ENCODE measurements at places on chromosomes 13 and 19.

GRCh38 chr19:32674153-32674930 lies 638 bp downstream of the ANKRD27 start:
- DNase-seq: no peak

- no peak for DNase-seq
These were observed 254.0 kb downstream of the GPC6 start for GRCh38 chr13:93480553-93481106.

- peak; percentile 52 for DNase-seq
These were observed 4.0 kb downstream of the EMP3 start for GRCh38 chr19:48329167-48329891.

- DNase-seq: no peak
These were observed 1.6 kb downstream of the CRB3 start for GRCh38 chr19:6465663-6466062.

DNA sequence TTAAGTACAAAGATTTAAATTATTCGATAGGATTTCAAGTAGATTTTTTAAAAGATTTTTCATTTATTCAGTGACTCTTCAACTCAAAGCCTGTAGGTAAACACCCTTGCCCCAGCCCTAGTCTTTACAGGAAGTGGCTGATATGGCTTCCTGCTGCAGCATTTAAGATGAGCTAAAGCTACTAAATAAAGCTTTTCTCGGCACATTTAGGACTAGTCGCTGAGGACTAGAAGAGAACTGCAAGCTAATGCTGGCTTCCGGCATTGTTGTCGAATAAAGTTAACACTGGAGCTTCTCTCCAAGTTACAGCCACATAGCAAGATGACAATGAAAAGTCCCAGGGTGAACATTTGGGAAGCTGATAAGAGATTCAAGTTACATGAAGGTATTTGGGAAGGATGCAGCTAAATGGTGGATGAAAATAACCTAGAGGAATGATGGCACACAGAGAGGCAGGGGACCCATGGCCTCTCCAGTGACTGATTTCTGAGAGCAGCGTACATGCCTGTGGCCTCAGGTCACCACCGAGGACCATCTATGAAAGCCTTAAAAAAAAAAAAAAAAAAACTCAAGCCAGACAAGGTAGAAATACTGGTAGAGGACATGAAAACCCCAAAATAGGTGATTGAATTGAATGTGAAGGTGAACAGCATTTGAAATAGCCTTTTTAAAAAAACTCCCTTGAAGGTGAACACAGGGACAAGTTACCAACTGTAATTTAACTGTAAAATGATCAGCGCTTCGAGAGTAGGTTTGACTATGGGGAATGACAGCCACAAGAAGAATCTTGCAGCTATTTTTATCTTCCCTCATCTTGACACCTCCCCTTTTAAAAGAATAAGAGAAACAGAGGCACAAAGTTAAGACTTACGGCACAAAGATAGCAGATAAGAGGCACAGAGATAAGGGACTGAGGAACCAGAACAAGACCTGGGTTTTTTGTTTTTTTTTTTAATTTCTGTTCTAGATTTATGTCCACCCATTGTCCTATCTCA lies 155.4 kb downstream of the DCT start:
- no peak for DNase-seq

- no peak for DNase-seq
These were observed 109.5 kb downstream of the ZNF675 start for GRCh38 chr19:23577501-23577900.

DNA sequence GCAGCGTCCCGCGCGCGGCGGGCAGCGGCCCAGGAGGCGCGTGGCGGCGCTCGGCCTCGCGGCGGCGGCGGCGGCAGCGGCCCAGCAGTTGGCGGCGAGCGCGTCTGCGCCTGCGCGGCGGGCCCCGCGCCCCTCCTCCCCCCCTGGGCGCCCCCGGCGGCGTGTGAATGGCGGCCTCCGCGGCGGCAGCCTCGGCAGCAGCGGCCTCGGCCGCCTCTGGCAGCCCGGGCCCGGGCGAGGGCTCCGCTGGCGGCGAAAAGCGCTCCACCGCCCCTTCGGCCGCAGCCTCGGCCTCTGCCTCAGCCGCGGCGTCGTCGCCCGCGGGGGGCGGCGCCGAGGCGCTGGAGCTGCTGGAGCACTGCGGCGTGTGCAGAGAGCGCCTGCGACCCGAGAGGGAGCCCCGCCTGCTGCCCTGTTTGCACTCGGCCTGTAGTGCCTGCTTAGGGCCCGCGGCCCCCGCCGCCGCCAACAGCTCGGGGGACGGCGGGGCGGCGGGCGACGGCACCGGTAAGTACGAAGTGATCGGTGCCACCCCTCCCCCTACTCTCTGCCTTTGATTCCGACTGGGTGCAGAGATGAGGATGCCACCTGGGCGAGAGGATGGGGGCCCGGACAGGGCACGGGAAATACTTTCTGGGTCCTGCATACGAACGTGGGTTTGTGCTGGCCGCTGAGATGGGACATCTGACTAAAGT lies 874 bp downstream of the TRIM28 start:
- DNase-seq: peak; percentile 82

DNA sequence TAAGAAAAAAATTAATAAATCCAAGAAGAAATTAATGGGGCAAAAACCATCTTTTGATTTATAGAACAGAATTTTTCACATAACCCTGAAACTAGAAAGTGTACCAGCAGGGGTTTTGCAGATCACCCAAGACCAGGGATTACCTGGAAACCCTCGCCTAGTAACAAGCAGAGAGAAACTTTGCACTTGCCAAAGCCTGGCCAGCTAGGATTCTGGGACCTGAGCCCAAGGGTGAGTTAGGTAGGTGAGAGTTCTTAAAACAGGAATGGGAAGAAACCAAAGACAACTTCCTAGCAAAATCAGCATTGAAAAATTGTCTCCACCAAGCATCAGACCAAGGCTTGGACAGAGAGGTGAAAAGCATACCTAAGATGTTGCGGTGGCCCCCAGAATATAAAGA lies 247.0 kb upstream of the NBEA start:
- no peak for DNase-seq

DNA sequence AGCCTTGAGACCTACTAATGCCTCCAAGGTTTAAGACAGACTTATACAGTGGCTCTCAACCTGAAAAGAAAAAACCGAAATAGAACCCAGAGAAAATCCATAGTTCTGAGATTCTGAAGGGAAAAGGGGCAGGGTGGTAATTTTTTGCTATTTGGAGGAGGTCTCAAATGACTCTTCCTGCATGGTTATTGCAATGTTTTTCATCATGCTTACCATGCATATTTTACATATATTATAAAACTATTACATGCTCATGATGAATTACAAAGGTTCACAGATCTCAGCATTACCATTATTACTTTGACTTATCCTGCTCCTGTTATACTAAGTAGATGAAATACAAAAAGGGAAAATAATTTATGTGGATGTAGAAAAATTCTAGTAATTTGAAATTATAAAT lies 47.6 kb downstream of the N4BP2L2 start:
- no peak for DNase-seq

- DNase-seq: no peak
These were observed 807.5 kb upstream of the SLC10A2 start for GRCh38 chr13:103873725-103874124.

DNA sequence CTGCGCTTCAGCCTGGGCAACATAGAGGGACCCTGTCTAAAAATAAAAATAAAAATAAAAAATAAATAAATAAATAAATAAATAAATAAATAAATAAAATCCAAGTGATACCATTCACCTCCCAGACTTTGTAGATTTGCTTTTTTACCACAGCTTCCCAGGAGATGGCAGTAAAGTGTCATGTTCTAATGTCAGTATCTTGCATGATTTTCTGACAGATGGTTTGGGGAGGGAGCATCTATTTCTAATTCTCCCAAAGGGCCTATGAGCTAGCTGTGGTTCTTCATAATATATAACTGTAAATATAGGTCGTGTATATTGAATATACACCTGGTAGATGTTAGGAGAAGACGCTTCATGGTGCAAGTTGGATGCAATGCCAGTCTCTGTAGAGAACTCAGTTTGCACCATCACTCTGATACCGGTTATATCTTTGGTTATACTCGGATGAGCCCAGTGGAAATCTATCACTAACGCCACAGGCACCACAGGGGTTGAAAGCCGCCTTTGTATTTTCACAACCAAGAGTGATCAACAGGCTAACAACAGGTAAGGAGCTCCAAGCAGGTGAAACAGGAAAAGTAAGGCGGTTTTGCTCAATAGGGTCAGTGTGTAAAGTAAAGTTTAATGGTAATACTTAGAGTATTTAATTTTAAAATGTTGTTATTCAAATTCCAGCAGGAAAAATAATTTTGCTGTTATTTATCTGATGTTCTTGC lies 13.9 kb downstream of the APLP1 start:
- DNase-seq: no peak

DNA sequence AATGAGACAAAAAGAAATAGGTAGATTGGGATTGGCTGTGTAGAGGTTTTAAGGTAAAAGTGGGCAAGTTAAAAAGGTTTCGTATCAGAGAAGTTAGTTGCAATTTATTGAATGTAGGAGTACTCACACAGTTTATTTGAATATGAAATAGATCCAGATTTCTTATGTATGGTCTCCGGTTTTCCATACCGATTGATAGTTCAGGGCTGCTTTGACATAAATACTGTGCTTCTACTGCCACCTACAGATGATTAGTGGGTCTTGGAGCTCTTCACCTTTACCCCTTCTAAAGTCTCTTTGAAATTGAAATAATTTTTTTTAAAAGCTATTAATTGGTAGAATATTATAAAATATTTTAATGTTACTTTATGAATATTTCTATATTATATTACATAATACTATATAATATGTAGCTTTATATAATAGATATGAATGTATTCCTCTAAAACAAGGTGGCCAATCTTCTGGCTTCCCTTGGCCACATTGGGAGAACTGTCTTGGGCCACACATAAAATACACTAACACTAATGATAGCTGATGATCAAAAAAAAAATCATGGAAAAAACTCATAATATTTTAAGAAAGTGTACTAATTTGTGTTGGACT lies 7.7 kb upstream of the GPR18 start:
- DNase-seq: no peak

- no peak for DNase-seq
These were observed 230.6 kb downstream of the MTUS2 start for GRCh38 chr13:29050719-29051118.

DNA sequence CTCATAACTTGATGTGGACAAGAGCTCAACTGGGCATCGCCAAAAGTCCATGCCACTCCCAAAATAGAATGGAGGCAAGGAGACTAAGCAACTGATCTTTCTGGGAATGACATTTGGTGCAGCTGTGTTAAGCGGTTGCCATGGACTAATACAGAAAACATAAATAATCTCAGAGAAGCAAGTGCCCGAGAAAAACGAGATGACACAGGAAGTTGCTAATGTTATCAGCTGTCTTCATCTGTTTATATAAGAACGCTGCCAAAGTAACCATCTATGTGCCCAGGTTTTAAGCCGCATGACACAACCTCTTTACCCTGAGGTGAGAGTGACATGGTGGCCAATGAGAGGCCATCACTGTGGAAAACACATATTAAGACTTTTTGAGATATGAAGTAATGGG lies 54.9 kb upstream of the SACS start:
- no peak for DNase-seq

GRCh38 chr13:99556867-99557443 lies 55.7 kb downstream of the TM9SF2 start:
- no peak for DNase-seq

DNA sequence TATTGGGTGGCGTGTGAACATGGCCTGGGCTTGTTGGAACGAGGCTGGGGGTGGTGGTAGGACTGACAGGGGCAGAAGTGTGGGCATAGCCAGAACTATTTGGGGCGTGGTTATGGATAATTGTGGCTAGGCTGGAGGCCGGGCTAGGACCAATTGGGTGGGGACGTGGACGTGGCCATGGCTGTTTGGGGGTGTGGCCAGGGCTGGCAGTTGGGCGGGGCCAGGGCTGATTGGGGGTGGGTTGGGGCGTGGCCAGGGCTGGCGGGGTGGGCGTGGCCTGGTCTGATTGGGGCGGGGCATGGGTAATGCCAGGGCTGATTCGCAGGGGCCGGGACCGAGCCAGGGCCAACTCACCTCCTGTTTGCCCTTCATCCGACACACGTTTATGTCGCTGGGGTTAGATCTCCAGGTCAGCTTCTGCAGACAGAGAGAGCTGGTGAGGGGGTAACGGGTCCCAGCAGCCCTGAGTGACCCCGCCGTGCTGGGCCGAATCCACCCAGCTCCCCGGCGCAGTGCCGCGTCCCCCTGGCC lies 2.8 kb downstream of the SEMA6B start:
- DNase-seq: peak; percentile 34

DNA sequence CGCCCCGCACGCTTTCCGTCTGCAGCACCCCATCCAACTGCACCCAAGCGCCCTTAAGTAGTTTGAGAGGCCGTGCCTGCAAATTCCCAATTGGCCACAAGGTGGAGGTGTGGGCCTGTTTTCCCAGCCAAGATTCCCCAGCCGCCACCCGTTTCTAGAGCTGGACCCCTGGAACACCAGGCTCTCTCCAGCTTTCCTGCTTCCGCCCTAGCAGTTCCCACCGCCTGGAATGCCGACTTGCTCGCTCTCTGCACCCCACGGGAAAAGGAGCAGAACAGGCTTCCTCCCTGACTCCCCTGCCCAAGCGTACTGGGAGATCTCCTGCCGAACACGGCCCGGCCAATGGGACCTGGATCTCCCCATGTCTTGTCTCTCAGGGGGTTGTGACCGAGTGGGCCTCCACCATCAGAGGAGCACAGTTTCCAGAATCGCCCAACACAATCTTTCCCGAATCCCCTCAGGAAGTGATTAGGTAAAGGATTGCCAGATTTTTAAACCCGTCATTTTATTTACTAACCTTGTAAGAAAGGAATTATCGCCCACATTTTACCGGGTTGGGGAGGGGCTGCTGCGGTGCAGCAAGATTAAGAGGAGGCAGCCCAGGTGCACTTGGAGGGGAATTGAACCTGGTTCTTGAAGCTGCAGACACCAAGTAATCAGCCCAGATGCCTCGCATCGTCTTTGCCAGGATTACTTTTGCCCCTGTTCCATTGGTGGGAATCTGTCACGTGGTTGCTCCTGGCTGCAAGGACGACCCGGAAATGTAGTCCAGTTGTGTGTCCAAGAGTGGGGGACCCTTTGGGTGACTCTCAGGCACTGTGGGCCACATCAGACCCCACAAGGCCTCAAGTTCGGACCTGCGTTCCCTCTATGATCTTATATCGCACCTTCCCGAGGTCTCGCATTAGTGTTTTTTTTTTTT lies 3.5 kb upstream of the NAPSA start:
- DNase-seq: peak; percentile 77

DNA sequence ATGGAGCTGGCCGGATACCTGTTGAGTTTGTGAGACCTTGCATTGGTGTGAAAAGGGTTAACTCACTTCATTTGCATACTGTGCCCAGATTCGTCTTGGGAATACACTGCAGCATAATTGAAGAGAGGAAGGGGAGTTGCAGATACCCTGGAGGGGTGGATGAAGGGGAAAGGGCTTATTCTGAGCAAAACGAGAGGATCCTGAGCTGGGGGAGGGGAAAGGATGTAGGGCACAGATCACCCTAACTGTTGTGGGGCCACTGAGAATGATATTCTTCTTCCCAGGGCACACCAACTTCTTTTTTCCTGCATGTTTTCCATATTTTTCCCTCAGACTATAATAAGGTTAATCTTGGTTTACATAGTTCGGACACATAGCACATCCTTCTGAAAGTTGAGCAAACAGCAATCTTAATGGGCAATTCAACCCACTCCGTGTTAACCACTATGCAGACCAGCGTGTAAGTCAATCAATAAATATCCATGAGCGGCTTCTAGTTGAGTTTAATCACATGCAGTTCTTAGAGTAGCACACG lies 11.7 kb upstream of the PTPRS start:
- DNase-seq: no peak

All from activated naive CD8-positive, alpha-beta T cell treated with anti-CD3 and anti-CD28 coated beads for 36 hours (primary cell).